Gastroesophageal sphincter (tissue), 4 donors: ENCODE measurements at places on chromosomes 2 and 18. TPM values are rescaled to one million over a fixed set of nuclear protein-coding genes. Genes with fewer than 3 reads are reported as not detected.

DNA sequence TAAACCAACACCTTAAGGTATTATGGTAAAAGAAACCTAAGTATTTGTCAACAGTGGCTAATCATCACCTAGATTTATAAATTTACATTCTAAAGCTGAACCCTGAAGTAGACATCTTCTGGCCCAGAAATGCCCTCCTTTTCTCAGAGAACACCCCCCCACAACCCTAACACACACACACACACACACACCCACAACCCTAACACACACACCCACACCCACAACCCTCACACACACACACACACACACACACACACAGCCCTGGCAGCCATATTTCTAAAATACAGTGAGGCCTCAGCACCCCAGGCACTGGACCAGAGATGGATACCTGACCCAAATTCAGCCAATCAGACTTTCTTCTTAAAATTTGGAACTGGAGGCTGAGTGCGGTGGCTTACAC lies 14.3 kb downstream of the SRBD1 start:
- ATAC-seq = no peak

- ATAC-seq = no peak
Measured at GRCh38 chr18:23550898-23551297, 35.4 kb downstream of the NPC1 start.

DNA sequence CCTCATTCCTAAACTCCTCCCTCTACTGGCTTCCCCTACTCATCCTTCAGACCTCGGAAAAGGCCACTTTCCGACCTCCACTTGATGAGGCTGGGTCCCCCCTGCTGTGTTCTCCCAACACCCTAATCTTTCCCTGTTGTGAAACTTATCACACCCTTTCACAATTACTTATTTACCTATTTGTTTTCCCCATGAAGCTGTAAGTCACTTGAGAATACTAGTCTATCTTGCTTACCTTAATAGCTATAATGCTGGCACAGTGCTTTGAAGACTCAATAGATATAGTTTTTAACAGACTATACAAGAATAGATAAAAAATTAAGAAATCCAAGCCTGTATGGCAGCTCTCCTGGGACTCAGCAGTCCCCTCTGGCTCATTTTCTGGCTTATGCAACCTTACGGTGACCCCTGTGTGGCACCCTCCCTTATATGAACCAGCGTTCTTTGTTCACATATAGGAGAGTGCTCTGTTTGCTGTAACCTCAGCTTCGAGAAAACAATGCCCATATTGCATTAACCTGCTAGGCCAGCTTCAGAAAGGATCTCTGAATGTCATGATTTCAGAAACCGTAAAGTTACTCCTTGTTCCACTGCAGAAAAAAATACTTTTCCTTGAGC lies 220.4 kb upstream of the PKDCC start:
- no peak for ATAC-seq

DNA sequence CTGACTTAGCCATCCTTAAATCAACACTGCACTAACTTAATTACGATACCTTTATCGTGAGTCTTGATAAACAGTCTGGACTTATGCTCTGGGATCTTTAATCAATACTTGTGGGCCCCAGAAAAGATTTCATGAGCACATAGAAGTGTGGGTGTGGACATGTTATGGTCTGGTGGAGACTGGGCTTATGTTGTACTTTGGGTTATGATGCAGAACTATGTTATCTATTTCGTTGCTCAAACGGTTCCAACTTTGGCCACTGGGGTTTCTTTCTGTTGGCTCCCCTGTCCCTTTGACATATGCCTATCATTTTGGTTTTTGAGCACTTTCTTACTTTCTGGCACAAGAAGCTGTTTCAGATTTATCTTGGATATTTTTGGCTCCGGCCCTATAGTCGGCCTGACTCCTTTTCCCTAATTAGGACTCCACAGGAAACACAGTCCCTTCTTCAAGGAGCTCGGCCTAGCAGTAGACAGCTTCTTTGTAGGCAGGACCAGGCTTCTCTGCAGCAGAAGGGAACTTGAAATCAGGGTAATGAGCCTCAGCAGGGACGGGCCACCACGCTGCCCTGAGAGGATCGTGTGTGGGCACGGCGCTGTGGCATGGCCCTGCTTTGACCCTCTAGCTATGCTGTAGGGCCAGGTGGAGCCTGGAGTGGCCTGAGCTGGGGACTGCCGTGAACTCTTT lies 54.6 kb upstream of the TXNDC2 start:
- ATAC-seq = no peak

INO80D gene
- total RNA-seq = 24.4 TPM

AQP4 gene
- total RNA-seq = 0.89 TPM

BOK gene
- total RNA-seq = 69.4 TPM
